ENCODE measurements at places on chromosomes 12 and 14.

DNA sequence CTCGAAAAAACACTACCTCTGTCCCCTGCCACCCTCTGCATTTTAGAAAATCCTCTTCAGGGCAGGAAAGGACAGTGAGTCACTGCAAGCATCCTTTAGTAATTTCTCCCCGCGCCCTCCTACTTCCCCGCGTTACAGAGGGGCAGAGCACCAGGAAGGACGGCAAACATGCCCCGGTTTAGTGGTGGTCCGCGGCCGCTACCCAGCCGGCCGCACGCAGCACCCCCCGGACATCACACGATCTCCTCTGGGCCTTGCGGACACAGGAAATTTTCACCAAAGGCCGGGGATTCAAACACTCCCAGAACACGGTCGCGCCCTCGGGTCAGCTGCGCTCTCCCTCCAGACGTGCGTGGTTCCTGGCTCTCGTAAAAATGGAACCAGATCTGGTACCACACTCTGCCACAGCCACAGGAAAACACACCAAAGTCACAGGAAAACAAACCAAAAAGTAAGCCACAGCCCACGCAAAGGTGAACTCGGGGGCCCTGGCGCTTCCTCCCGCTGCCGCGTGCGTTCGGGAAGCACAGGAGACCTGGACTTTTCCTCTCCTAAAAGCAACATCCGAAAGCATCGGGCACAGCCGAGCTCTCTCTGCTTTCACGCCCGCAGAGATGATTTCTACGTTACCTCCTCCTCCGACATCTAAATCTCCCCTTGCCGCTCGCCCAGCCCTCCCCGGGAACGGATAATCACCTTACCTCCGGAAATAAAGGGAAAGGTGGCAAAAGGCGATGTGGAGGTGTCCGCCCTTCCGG lies 839 bp downstream of the SLC38A1 start:
- DNase-seq = peak; percentile 23

DNA sequence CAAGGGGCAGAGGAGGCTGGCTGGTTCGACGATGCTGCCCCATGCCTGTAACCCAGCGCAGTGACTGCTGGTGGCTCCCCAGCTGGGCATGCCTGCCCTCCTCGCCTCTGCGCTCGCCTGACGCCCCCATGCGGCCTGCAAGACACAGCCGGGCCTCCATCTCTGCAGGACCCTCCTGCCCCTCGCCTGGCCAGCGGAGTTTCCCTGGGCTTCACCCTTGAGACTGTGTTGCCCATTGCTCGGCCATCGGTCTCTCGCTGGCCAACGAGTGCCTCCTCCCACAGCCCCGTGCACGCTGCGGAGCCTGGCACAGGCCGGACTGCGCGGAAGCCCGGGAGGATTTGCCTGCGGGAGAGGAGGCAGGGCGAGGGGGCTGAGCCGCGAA lies 17.6 kb downstream of the ASPG start:
- no peak for DNase-seq

GRCh38 chr12:1496162-1496900 lies 98.0 kb downstream of the FBXL14 start:
- DNase-seq = no peak

DNA sequence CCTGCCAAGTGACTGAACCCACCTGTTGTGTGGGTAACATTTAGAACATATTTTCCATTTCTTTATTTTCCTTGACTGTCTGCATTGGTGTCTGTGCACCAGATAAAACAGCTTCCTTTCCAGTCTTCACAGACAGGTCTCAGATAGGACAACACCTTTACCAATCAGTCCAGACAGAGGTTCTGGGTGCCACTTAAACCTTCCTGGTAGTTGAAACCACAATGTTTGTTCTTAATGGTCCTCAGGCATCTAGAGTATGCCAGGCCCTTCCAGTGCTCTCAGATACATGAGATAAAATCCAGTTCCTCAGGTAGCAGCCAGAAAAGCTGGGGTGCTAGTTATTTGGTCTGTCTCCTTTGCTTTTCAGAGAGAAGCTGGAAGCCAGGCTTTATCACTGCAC lies 7.0 kb upstream of the CLEC2D start:
- DNase-seq = no peak

DNA sequence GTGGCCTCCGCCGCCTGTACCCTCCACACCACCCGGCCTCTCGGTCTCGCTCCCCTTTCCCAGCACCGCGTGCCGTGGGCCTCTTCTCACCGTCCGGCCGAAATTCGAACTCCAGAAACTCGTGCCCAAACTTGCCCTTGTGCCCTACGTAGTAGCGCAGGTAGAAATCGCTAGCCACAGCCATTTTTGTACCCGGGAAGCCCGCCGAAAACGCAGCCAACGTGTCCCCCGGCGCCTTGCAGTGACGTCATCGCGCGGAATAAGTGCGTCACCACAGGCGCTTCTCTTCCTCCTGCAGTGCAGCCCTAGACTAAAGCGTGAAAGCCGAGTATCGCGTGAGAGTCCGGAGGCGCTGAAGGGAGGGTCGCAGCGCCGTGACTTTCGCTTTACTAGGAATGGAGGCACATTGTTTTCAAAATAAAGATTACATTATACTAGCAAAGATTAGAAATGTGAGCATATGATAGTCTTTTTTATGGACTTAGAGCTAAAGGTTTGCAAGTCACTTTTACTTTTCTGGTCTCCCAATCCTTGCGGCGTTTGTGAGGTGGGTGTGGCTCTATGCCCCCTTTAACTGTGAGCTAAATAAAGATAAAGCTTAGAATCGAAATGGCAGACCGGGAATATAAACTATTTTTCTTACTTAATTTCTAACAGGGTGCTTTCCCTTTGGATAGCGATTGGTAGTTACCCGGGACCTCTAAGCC lies at the start of gene MAGOHB:
MAGOHB (minus strand) TSS at position 261 of the 707 bp plus-strand sequence; CDS start at position 184, 77 bp downstream.
- peak; percentile 99 for DNase-seq
